ENCODE measurements at places on chromosomes 6 and 20.

DNA sequence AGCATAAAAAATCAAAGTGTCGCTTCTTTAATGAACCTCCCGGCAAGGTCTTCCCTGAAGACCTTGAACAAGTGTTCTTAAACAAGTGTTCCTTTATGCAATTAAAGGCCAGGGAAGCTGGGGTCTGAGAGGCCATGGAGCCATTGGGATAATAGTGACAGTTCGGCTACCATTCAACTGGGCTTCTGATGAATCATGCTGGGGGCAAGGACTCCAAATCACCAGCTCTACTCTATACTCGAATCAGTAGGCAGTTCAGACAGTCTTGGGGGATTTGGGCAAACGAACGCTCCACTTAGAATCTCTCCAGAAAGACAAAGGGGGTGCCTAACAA lies 34.7 kb upstream of the EZR start:
- H3K27ac ChIP-seq = no peak overlapping the region
- no peak overlapping the region for H3K4me3 ChIP-seq
- DNase-seq = no peak

GRCh38 chr20:47878601-47879027 lies 93.3 kb upstream of the SULF2 start:
- H3K36me3 ChIP-seq = no peaks in the 10 kb centered on the region
- H3K27me3 ChIP-seq = no peaks in the 10 kb centered on the region
- H3K4me3 ChIP-seq = no peak overlapping the region
- no peaks in the 10 kb centered on the region for H3K4me1 ChIP-seq

DNA sequence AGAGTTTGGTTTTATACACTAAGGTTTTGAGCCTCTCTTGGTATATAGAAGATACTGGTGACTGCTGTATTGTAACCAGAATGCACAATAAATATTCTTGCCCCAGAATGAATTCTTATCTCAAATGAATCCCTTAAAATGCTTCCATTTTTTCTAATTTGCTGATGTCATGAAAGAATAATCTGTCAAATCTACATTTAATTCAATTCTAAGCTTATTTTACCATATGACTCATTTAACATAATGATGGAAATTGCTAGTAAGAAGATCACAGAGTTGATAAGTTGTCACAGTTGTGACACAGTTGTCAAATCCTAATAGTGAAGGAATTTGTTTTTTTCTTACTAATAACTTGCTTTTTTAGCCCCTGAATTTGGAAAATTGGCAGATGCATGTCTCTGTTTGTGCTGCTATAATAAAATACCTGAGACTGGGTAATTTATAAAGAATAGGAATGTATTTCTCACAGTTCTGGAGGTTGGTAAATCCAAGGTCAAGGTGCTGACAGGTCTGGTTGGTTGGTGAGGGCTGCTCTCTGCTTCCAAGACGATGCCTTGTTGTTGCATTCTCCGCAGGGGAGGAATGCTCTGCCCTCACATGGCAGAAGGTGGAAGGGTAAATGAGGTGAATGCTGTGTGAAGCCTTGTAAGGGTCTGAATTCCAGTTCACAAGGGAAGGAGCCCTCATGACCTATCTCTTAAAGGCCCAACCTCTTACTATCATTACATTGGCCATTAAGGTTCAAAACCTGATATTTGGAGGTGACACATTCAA lies 4.7 kb downstream of the ECT2L start:
- DNase-seq = no peak
- no peaks in the 10 kb centered on the region for H3K4me1 ChIP-seq
- no peaks in the 10 kb centered on the region for H3K36me3 ChIP-seq
- no peak overlapping the region for H3K27ac ChIP-seq

GRCh38 chr6:170297576-170298330 lies 6.9 kb upstream of the DLL1 start:
- H3K36me3 ChIP-seq = no peaks in the 10 kb centered on the region
- peaks cover 69% of the 10 kb centered on the region for H3K27me3 ChIP-seq
- DNase-seq = no peak

GRCh38 chr20:63942250-63942951 lies 13.8 kb downstream of the UCKL1 start:
- DNase-seq = no peak
- no peaks in the 10 kb centered on the region for H3K27me3 ChIP-seq
- no peak overlapping the region for H3K4me3 ChIP-seq
- no peak overlapping the region for H3K27ac ChIP-seq

DNA sequence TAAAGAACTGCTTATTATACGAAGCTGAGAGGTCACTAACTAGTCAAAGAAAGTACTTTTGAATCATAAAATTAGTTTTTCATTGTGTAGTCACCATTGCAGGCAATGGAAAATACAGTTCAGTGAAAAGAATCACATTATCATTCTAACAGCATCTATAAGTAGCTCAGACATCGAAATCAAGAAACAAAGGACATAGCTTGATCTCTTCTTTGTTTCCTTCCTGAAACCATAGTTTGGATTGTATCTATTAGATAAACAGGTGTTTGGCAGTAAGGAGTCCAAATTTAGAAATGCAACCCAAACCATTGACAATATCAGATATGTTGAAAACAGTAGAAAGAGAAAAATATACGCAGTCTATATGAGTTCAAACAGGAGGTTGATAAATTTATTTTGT lies 697.3 kb downstream of the TFAP2A start:
- no peaks in the 10 kb centered on the region for H3K4me1 ChIP-seq
- DNase-seq = no peak
- no peaks in the 10 kb centered on the region for H3K36me3 ChIP-seq
- no peak overlapping the region for H3K4me3 ChIP-seq
- H3K27ac ChIP-seq = no peak overlapping the region

GRCh38 chr6:109458774-109459531 lies 3.4 kb upstream of the MICAL1 start:
- H3K27ac ChIP-seq = no peak overlapping the region
- peaks cover 30% of the 10 kb centered on the region for H3K36me3 ChIP-seq
- H3K4me3 ChIP-seq = no peak overlapping the region
- DNase-seq = no peak

- H3K27me3 ChIP-seq = no peaks in the 10 kb centered on the region
- no peaks in the 10 kb centered on the region for H3K4me1 ChIP-seq
- no peak overlapping the region for H3K27ac ChIP-seq
- H3K36me3 ChIP-seq = no peaks in the 10 kb centered on the region
- H3K4me3 ChIP-seq = no peak overlapping the region
Observed at GRCh38 chr6:118719351-118720124, 68.1 kb upstream of the CEP85L start.

- H3K4me1 ChIP-seq = no peaks in the 10 kb centered on the region
- no peak overlapping the region for H3K4me3 ChIP-seq
- no peak for DNase-seq
Observed at GRCh38 chr6:166206510-166207283, 39.0 kb upstream of the TBXT start.

DNA sequence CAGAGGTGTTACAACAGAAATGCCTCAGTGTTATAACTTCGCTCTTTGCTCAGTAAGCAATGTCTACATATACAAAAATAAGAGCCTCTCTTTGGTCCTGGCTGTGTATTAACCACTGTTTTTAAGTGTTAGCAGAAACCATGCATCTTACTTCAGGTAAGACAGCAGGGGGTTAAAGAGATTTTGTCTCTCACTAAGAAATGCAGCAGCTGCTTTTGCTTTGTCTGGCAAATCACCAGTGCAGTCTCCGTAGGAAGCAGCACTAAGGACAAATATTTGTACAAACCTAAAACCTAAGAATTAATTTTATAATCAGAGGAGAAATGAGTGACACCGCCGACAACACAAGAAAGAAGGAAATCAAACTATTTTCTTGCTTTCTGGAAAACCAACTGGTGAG lies 758 bp downstream of the SMIM28 start:
- no peak overlapping the region for H3K27ac ChIP-seq
- no peaks in the 10 kb centered on the region for H3K36me3 ChIP-seq
- H3K4me3 ChIP-seq = no peak overlapping the region
- no peak for DNase-seq
- H3K4me1 ChIP-seq = no peaks in the 10 kb centered on the region
- H3K27me3 ChIP-seq = peaks cover 3% of the 10 kb centered on the region

- H3K4me1 ChIP-seq = no peaks in the 10 kb centered on the region
- no peaks in the 10 kb centered on the region for H3K27me3 ChIP-seq
- DNase-seq = peak; percentile 56
- H3K27ac ChIP-seq = no peak overlapping the region
- H3K36me3 ChIP-seq = no peaks in the 10 kb centered on the region
Observed at GRCh38 chr6:159844737-159845645, 44.9 kb downstream of the PNLDC1 start.

DNA sequence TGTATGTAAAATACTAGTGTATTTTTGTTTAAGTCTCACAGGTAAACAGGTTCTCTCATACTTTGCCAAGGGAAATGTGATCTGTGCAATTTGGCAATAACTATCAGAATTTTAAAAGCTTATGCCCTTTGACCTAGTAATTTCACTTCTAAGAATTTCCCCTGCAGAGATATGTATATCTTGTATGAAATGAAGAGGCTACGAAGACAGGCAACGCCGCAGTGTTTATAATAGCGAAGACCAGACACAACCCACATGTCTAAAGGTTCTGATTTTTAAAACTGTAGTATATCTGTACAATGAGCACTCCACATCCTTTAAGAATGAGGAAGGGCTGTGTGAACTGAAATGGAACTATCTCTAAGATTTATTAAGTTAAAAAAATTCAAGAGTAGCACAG lies 7.5 kb downstream of the TRAF3IP2 start:
- H3K4me3 ChIP-seq = no peak overlapping the region
- H3K36me3 ChIP-seq = no peaks in the 10 kb centered on the region
- H3K27ac ChIP-seq = peak overlapping the region; percentile 20
- H3K27me3 ChIP-seq = no peaks in the 10 kb centered on the region

DNA sequence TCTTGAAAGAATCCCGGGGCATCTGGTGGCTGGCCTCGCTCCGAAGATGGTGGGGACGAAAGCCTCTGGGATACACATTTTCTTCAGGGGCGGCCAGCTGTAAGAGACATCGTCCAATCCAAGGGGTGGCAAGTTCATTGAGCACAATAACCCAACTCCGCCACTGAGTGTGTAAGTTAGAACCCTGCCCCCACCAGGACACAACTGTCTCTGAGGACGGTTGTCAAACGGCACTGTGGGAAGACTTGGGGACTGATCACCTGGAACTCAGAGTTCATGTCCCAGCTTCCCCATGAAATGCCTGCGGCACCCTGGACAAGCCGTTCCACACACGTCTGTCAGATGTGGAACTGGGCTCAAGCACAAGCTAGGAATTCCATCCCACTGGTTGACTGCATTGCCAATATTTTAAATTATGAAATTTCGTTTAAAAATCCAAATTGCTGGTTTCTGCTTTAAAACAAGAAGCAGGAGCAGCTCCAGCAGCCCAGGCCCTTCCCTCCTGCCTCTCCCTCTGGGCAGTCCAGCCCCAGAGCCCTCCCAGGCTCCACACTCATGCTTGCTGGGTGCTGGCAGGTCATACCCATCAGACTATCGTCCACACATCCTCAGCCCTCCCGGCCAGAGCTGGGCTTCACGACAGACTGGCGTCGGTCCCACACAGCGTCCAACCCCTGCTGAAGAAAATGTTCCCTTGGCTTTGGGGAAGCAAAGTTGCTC lies 80.9 kb upstream of the AFDN start:
- DNase-seq = peak; percentile 67
- H3K4me1 ChIP-seq = no peaks in the 10 kb centered on the region
- H3K27me3 ChIP-seq = no peaks in the 10 kb centered on the region
- no peak overlapping the region for H3K27ac ChIP-seq
- no peak overlapping the region for H3K4me3 ChIP-seq

GRCh38 chr6:7992002-7992815 lies 72.0 kb downstream of the BLOC1S5 start:
- H3K4me3 ChIP-seq = no peak overlapping the region
- no peaks in the 10 kb centered on the region for H3K27me3 ChIP-seq
- no peaks in the 10 kb centered on the region for H3K4me1 ChIP-seq

DNA sequence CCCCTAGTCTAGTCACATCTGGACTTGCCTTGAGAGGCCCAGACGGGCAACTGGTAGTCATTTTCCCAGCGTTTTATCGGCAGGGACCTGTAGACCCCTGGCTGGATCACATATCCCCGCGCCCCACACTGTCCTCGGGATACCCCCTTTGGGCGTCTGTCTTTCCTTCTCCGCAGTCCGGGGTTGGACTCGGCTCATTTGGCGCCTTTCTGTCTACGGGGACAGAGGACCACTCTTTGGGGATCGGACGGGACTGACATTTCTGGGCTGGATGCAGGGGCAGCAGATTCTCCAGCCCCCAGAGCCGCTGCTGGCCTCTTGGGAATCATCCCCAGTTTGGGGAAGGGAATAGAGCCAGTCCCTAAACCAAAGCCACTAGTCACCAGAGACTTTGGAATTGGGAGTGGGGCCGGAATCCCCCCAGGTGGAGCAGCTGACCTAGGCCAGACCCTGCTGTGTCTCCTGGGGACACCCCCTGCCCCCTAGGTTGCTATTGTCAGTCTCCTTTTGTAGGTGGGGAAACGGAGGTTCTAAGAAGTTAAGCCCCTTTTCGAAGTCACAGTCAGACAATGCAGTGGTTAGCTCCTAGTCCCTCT lies 734 bp downstream of the FAM110A start:
- H3K4me3 ChIP-seq = peak overlapping the region; percentile 69
- no peak for DNase-seq
- peak overlapping the region; percentile 73 for H3K27ac ChIP-seq
- no peaks in the 10 kb centered on the region for H3K36me3 ChIP-seq
- no peaks in the 10 kb centered on the region for H3K27me3 ChIP-seq

- no peaks in the 10 kb centered on the region for H3K4me1 ChIP-seq
- no peak overlapping the region for H3K27ac ChIP-seq
- H3K27me3 ChIP-seq = no peaks in the 10 kb centered on the region
- DNase-seq = no peak
- H3K36me3 ChIP-seq = no peaks in the 10 kb centered on the region
Observed at GRCh38 chr20:60123096-60123495, 164.9 kb downstream of the CDH26 start.

GRCh38 chr6:11876934-11877433 lies 98.4 kb upstream of the ADTRP start:
- H3K27me3 ChIP-seq = no peaks in the 10 kb centered on the region
- DNase-seq = no peak
- H3K4me1 ChIP-seq = no peaks in the 10 kb centered on the region
- no peak overlapping the region for H3K4me3 ChIP-seq
- H3K27ac ChIP-seq = no peak overlapping the region

- H3K4me3 ChIP-seq = no peak overlapping the region
- H3K4me1 ChIP-seq = peaks cover 4% of the 10 kb centered on the region
- H3K27ac ChIP-seq = no peak overlapping the region
- H3K27me3 ChIP-seq = no peaks in the 10 kb centered on the region
- H3K36me3 ChIP-seq = peaks cover 87% of the 10 kb centered on the region
Observed at GRCh38 chr20:41411391-41411847, 44.8 kb upstream of the EMILIN3 start.

GRCh38 chr20:31943052-31943471 lies 8.8 kb downstream of the PDRG1 start:
- no peak for DNase-seq
- H3K27me3 ChIP-seq = no peaks in the 10 kb centered on the region
- no peak overlapping the region for H3K4me3 ChIP-seq
- H3K36me3 ChIP-seq = peaks cover 55% of the 10 kb centered on the region
- H3K27ac ChIP-seq = no peak overlapping the region

DNA sequence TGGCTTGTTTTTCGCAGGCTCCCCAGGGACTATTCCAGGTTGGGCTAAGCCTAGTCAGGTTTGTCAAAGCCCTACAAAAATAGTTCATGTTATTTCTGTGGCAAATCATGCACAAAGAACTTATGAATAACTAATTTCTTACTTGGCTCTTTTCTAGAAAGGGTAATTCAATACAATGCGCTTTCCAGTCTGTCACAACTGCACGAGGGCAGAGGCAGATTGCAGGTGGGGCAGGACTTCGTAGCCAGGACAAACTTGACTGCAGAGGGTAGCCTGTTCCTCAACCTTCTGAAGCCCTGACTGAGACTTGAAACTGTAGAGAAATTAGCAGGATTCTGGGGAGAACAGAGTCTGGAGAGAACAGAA lies 253.5 kb downstream of the QKI start:
- peaks cover 2% of the 10 kb centered on the region for H3K27me3 ChIP-seq
- no peaks in the 10 kb centered on the region for H3K36me3 ChIP-seq
- no peak overlapping the region for H3K4me3 ChIP-seq
- DNase-seq = no peak

GRCh38 chr6:27541212-27541932 lies 68.5 kb upstream of the ZNF184 start:
- no peaks in the 10 kb centered on the region for H3K27me3 ChIP-seq
- DNase-seq = no peak
- H3K36me3 ChIP-seq = no peaks in the 10 kb centered on the region
- no peak overlapping the region for H3K4me3 ChIP-seq

Data from tibial artery (tissue), 4 donors.